Stimulated activated CD4-positive, alpha-beta T cell treated with anti-CD3 and anti-CD28 coated beads, TNF-alpha, amount 100 ng/mL, for 24 hours (primary cell): ENCODE measurements at places on chromosomes 11 and 22.
A peak's percentile ranks its signal among the peaks of the same experiment; 100 is the strongest.

- DNase-seq = no peak
Measured at GRCh38 chr11:37199082-37199481, 601.0 kb upstream of the RAG2 start.

GRCh38 chr11:9037046-9037780 is 33.4 kb upstream of the NRIP3 start:
- DNase-seq = no peak

DNA sequence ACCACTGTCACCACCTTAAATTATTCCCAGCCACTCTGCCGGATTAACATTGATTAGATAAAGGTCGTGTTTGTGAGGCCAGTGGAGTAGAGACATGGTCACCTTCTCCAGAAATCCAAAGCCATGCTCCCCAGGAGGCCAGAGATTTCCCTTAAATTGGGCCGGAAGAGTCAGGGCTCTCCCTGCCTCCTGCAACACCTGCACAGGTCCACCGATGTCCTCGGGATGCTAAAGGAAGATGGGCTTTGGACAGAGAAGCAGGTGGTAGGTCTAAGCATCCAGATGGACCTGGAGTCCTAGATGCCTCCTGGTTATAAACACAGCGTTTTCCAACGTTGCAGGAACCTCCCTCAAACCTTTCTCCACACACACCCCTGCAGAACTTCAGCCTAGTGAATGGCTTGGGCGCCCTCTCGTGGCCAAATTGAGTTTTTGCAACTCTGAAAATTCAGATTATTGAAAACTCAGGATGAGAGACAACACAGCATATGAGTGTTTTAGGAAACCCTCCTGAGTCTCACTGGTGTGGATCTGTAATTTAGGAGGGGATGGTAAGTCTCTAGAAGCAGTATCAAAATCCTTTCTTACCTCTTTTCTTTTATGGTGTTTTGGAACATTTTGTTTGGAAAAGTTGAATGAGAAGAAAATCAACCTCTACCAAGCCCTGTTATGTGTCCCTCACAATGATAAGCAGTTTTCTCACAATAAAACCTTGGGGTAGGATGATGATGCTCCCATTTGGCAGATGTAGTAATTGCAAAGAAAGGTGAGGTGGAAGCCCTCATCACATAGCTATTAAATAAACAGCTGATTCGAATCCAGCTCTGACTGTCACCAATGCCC is 109.6 kb downstream of the RRAS2 start:
- DNase-seq = peak; percentile 55

GRCh38 chr11:117218133-117218915 is 13.5 kb downstream of the PCSK7 start:
- DNase-seq = no peak

DNA sequence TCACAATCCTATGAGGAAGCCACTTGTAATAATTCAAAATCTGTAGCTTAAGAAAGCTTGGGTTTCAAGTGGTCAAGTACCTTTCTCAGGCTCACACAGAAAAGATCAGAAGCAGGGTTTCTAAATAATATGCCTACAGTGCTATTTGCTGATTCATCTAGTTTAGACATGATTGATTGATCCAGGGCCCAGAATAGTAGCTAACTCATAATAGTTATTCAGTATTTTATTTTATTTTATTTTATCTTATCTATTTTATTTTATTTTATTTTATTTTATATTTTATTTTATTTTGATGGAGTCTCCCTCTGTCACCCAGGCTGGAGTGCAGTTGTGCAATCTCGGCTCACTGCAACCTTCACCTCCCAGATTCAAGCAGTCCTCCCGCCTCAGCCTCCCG is 15.9 kb upstream of the PANX3 start:
- DNase-seq = no peak

GRCh38 chr22:29152045-29152953 is 53.4 kb upstream of the EMID1 start:
- no peak for DNase-seq

GRCh38 chr11:119776031-119776636 is 47.1 kb upstream of the NECTIN1 start:
- no peak for DNase-seq

DNA sequence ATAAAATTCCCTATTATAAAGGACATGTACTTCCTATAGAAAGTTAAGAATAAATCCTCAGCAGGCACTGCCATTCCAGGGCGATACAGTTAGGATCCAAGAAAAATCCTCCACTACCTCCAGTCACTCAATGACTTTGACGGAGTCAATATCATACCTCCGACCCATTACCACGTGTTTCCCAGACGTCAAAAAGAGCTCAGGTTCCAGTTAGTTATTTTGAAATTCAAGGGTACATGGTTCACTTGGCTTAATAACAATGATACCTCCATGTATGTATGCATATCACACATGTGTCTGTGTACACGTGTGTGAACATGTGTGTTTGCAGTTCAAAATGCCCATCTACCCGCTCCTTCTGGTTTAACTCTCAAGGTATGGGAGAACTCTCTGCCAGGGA is 189.2 kb downstream of the SHANK2 start:
- no peak for DNase-seq

DNA sequence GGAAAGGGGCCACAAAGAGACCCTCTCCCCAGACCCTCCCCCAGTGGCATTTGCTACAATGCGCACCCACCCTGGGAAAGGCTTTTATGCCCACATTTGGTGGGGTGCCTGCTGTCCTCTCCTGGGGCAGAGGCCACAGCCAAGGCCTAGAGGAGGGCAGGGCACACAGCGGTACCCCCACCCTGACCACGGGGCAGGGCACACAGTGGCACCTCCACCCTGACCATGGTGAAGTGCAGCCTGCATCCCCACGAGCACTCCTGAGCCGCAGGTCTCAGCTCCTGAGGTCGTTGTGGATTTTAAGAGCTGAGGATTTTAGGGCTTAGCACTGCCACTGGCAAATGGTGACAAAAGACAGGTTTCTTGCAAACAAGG is 34.1 kb downstream of the CERK start:
- no peak for DNase-seq

DNA sequence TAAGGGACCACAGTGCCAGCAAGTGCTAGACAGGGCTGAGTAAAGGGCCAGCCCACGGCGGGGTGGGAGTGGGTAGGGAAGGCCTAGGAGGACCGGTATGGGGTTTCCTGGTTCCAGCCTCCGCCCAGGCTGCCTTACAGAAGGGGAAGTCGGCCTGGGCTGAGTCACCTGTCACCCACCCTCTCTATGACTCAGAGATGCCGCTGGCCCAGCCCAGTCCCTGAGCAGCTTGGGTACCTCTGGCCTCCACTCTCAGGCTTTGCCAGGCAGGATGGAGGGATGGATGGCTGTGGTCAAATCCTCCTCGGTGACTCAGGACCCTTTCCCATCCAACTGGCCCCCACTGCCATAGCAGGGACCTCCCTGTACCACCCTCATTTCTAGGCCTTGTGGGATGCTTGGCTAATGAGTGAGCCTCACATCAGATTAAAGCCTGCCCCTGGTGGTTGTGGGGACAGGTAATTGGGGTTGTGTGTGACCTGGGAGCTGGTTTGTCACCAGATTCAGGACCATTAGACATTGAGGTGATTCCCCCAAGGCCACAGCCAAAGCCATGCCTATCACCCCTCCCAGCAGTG is 13.9 kb downstream of the SLC35E4 start:
- peak; percentile 77 for DNase-seq

DNA sequence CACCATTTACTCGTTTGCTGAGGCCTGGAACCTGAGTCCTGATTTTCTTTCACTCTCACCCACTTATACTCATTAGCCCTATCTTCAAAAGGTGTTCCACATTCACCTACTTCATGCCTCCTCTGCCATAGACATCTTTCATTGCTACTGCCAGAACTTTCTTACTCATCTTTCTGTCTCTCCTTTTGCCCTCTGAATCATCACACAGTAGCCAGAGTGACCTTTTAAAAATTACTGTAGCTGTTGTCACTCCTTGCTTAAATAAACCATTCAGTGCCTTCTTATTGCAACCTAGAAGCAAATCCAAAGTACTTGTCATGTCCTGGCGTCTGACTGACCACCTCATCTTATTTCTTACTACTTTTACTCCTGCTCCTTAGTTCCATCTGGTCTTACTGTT is 38.2 kb downstream of the ATXN10 start:
- no peak for DNase-seq

- peak; percentile 51 for DNase-seq
Measured at GRCh38 chr11:67468056-67468455, 995 bp downstream of the TMEM134 start.

- DNase-seq = no peak
Measured at GRCh38 chr22:23376256-23376655, 195.9 kb downstream of the BCR start.

DNA sequence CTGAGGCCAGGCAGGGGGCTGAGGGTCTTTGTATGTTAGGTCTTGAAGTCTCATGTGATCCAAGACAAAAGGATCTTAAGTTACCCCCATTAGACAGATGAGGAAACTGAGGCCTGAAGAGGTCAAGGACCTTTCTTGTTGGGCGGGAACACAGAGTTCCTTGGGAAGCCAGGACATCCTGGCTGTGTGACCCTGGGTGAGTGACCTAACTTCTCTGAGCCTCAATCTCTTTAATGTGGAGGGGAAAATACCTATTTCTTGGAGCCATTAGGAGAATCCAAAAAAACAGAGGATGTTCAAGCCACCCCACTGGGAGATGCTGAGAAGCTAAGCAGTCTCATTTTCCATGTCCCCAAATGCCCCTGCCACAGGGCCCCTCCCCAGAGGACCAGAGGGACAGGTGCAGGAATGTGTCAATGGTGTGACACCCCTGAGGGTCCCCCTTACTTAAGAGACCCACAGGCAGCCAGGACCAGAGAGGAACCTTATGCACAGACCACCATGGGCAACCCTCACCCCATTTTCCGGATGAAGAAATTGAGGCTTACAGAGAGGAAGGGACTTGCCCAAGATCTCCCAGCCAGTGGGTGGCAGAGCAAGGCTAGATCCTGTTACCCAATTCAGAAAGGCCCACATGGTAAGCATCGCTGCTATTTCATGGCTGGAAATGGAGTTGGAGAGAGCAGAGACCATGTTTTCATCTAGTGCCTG is 8.0 kb downstream of the RAC2 start:
- no peak for DNase-seq

DNA sequence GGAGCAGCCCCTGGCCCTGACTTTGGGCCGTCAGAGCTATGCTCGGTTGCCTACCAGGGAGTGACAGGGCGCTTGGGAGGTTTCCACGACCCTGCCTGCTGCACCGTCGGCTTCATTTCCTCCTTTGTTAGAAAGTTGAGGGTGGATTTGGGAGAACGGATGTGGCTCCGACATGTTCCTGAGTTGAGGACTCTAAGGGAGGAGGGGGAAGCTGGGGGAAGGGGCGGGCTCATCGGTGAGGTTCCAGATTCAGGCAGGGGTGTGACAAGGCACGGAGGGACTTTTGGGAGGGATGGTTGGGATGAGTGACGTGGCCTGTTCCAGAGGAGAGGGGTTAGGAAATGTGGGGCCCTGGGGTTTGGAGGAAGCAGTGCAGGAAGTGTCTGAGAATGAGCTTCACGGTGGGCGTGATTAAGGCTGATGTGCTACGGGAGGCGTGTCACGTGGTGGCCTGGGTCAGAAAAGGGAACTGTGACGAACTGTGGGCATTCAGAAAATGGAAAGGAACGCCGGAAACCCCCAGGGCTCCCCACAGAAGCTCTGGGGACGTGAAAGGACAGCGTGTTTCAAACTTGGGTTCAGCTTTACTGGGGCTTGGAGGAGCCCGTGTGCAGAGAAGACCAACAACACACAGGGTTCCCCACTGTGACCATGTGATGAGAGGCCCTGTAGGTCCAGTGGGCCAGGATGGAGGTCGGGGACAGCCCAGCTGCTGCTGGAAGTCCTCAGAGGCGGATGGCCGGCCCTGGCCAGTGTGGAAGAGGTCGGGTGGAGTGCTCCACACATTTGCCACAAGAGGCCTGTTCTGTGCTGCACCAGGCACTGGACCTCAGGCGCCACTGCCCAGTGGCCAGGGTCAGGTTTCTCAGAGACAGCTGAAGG is 2.8 kb downstream of the PARVB start:
- peak; percentile 21 for DNase-seq

DNA sequence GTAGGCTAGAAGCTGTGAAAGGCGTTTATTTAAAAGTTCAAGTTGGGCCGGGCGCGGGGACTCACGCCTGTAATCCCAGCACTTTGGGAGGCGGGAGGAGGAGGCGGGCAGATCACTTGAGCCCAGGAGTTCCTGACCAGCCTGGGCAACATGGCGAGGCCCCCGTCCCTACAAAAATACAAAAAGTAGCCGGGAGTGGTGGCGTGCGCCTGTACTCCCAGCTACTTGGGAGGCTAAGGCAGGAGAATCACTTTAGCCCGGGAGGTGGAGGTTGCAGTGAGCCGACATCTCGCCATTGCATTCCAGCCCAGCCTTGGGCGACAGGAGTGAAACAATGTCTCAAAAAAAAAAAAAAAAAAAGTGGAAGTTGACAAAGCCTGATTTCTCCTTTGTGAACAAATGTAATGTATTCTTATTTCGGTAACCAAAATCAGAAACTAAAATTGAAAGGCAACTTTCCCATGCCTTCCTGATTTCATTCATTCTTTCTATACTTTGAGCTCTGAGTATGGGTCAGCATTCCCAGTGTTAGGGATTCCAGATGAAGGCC is 825 bp downstream of the PTPMT1 start:
- DNase-seq = no peak

GRCh38 chr22:35663371-35663770 is 15.1 kb downstream of the APOL6 start:
- no peak for DNase-seq

- DNase-seq = no peak
Measured at GRCh38 chr22:37182949-37183245, 5.2 kb downstream of the C1QTNF6 start.

DNA sequence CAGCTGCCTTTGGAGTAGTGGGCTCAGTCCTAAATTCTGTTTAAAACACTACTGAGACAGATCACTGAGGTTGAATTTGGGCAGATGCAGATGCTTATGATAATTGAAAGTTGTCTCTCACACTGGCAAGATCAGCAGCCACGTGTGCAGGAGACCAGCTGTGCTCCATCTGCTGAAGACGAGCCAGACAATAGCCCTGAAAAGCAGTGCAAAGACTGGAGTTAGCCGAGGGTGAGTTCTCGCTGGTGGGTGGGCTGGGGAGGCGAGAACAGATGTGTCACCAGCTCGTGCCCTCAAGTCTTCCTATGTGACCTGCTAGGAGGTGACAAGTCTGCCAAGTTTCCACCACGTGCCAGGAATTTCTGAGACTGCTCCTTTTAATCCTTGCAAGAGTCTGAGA is 661.3 kb upstream of the B3GAT1 start:
- DNase-seq = no peak

DNA sequence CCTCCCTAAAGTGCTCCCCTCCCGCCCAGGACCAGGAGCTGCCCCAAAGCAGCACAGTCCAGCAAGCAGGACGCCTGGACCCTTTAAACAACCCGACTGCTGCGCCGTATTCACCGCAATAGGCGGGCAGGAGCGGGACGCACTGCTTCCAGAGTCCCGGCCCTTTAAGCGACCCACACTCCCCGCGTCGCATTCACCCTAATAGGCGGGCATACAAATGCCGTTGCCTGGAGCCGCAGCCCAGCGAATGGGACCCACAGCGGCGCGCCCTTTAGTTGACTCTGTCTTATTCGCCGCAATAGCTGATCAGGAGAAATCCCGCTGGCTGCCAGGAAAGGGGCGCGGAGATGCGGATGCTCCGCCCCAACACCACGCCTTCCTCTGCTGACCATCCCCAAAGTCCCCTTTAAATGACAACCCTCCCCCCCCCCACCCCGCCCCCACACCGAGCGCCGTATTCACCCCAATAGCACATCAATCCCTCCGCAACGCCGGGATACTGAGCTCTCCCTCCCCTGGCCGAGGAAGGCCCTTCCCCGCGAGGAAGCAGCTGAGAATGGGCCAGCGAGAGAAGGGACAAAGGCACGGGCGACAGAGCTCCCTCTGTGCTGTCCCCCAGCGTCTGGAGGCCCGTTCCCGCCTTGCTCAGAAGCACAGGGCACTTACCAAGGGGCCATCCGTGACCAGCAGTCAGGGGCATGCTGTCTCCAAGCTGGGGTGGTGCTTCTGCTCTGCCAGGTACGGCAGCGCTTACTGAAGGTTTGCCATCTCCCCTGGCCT is 4.7 kb downstream of the OSBPL5 start:
- no peak for DNase-seq
